ENCODE measurements at places on chromosomes 11 and 22.

- peak; percentile 8 for DNase-seq
Measured at GRCh38 chr11:48141475-48142122, 75.0 kb upstream of the OR4B1 start.

- DNase-seq: no peak
Measured at GRCh38 chr22:41308054-41308453, 6.7 kb downstream of the ZC3H7B start.

DNA sequence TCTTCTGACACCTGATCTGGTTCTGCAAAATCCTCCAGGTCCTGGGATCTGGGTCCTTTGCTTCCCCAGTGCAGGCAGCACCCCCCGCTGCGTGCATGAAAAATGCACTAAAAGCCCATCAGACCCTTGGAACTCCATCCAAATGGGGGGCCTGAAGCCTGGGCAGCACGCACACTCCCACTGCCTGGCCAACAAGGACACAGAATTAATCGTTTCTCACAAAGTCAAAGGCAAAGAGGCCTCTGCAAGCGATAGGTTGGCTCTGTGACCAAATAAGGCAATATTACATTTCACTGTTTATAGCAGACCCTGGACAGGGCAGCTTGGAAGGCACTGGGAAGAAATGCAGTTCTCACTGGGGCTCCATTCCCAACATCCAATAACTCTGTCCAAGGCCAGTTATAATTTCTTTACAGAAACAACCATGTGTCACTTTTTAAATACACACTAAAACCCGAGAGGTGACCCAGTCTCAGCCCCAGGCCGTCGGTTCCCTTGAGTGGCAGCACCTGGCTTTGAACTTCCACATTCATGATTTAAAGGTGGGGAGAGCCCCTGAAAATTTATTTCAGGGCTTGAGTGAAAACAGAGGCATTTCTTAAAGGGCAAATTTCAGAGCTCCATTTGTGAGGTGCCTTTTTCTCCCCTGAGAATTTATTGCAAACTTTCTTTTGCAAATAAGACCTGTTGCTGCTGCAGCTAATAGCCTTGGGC lies 114.4 kb upstream of the ANO1 start:
- no peak for DNase-seq

DNA sequence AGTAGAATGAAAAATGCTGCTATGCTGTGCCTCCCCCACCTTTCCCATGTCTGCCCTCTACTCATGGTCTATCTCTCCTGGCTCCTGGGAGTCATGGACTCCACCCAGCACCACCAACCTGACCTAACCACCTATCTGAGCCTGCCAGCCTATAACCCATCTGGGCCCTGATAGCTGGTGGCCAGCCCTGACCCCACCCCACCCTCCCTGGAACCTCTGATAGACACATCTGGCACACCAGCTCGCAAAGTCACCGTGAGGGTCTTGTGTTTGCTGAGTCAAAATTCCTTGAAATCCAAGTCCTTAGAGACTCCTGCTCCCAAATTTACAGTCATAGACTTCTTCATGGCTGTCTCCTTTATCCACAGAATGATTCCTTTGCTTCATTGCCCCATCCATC lies 14.9 kb upstream of the HBE1 start:
- DNase-seq: no peak

GRCh38 chr11:96393753-96394348 lies 4.0 kb downstream of the JRKL start:
- peak; percentile 37 for DNase-seq

DNA sequence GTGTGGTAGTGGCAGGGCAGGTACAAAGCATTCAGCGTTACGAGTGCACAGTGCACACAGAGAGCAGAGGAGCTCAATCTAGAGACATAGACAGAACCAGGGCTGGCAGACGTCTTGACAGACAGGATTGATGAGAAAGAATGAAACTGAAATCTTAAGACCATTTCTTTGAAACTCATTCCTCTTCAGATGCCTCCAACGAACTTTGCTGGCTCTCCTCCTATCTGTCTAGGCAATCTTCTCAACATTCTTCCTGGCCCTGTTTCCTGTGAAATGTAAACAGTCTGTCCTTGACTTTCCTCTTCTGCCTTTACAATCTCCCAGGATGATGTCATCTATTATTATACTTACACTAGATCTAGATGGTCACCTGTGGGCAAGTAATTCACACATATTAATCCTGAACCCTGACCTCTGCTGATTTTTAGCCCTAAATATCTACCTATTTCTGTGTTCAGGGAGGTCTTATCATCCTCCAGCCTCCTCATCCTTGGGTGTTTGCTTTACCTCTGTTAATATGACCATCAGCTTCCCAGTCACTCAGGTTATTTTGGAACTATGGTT lies 119.5 kb downstream of the ENTHD1 start:
- no peak for DNase-seq

- no peak for DNase-seq
Measured at GRCh38 chr22:16957781-16958180, 50.2 kb downstream of the GAB4 start.

- no peak for DNase-seq
Measured at GRCh38 chr11:48020092-48020755, 39.9 kb downstream of the PTPRJ start.

- no peak for DNase-seq
Measured at GRCh38 chr11:114163830-114164401, 104.4 kb downstream of the ZBTB16 start.

DNA sequence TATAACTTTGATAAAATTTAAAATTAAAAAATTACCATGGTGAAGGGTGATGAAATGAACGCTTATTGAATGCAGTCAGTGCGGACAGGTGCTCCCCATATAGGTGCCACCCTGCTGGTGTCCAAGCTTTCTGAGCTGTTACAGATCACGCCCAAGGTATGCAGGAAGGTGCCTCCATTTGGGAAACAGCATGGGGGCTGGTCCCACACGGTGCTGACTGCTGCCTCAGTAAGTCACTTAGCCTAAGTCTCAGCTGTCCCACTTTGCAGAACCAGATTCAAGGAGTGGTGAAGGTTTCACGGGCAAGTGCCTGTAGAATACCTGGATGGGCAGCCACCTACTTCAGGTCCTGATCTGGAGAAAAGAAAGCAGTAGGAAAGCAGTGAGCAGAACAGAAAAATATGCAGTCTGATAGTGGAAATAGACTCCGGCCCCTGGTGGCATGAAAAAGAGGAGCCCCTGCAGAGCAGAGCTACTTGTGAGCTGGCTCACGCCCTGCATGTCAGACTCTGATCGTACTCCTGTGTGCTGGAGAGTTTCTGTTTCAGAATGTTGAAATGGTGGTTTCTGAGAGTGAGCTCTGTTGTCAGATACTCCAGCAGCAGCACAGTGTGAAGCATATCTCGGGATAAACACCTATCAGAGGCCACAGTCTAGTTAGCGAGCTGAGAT lies 33.2 kb downstream of the ADORA2A start:
- DNase-seq: no peak

DNA sequence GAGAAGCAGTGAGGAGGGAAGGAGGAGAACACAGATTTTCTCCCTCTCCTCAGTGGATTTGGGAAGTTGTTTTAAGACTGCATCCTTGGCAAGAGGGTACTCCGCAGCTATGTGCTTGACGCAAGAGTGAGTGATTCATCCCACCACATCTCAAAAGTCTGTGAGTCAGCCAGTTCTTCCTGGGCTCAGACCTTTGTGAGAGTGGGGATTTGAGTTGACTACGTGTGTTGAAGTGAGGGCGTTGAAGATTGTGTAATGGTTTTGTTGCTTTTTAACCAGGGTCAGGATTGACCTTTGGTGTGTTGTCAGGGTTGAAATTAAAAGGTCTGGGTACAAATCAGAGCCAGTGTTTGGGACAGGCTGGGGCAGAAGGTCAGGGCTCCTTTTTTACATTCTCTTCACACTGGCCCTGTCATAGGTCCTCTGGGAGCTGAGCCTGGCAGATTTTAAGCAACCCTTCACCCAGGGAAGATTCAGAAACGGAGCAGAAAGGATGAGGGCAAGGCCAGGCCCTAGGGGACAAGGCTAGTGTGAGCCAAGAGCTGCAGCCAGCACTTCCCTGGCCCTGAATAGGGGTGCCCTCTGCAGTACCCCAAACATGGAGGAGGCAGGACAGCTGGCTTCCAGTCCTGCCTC lies 4.2 kb upstream of the C11orf86 start:
- no peak for DNase-seq

DNA sequence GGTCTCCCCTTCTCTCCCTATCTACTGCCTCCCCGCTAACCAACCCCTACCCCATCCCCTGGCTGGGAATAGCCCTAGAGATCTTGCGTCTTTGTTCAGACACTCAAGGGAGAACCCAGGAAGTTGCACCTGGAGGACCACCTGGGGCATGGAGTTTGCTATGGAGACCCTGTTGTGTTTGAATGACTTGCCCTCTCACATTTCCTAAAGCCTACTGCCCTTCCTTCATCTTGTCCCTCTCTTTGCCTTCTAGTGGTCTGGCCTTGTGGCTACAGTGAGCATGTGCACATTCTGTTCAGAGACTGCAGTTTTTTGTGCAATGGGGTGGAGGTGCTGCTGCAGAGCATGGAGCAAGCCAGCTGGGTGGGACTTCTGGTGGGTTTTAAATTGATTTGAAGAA lies 42.5 kb downstream of the ZNRF3 start:
- DNase-seq: no peak

DNA sequence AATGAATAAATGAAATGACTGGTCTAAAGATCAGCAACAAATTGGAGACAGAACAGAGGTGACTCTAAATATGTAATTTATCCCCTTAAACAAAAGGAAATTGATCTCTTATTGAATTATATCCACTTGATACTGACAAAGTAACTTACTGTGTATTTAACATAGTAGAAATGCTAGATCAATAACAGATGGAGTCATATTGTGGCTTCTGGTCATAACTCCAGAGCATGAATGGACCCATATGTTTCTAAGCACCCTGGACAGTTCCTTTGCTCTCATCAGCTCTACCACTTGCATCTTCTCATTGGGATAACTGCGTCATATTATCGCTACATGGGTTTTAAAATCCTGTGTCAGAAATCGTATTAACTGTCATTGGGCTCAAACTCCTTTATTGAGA lies 222.3 kb downstream of the ETS1 start:
- no peak for DNase-seq

DNA sequence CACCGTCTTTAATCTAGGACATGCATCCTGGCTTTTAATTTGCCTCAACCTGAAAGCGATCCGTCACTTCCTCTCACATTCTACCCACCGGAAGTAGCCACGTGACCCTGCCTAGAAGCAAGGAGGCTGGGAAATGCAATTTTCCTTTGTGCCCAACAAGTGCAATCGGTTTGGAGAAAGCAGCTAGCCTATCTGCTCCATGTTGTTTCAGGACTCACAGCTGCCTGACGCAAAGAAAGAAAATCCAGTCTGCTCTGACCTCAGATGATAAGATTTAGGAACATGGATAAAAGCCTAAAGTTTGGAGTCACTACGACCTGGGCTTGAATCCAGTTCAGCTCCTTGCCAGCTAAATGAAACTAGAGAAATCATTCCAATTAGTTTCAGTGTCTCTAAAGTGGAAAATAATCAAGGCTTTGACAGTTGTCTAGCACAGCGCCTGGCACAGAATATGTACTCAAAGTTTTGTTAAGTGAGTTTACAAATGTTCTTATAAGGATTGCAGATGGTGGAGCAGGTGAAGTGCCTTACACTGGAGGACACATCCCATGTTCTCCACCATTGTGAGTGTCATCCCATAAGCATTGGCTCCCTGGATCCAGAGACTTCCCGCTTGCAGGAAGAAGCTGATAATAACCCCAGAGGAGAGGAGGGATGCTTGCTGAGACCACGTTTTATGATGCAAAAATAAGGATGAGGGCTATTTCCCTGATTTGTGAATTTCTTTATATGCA lies 553.7 kb downstream of the MN1 start:
- no peak for DNase-seq

- no peak for DNase-seq
Measured at GRCh38 chr11:44728491-44728910, 1.7 kb downstream of the TSPAN18 start.

- DNase-seq: no peak
Measured at GRCh38 chr11:24697522-24698111, 200.8 kb downstream of the LUZP2 start.

DNA sequence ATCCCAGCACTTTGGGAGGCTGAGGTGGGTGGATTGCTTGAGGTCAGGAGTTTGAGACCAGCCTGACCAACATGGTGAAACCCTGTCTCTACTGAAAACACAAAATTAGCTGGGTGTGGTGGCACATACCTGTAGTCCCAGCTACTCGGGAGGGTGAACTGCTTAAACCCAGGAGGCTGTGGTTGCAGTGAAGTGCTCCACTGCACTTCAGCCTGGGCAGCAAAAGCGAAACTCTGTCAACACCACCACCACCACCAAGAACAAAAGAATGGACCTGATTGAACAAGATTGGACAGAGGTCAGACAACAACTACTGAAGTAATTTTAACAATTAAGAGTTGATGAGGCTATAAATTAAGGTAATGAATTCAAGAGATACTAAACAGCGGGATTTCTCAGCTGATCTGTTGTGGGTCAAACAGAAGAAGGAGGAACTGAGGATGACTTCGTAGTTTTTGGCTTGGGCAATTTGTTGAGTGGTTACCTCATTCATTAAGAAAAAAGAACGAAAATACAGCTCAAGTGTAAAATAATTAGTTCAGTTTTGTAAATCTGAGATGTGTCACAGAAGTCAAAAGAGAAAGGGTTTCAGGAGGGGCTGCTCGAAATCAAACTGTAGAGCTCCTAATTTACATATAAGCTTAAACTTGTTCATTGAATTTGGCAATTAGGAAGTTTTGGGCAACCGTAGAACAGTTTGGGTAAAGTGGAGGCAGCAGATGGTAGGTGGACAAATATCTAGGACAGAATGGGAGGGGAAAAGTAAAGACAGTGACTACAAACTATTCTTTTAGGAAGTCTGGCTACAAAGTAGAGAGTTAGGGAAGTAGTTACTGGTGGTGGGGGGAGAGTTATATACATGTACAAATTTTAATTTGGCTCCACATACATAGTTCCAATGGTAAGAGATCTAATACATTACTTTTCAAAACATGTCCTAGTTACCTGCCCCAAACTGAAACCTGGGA lies 4.5 kb downstream of the IL18 start:
- no peak for DNase-seq

DNA sequence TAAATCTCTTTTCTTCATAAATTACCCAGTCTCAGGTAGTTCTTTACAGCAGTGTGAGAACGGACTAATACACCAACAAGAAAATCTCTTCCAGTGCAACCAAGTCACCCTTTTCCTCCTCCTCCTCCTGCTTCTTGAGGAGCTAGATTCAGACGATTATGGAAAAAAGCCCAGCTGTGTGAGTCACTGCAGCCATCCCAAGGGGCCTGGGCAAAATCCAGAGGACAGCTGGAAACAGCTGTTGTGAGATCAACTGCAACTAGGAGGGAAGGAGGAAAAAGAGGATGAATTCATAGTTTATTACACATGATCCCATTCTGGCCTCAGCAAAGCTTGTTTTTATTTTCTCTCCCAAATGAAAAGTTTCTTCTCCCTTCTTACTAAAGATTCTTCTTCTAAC lies 32.9 kb downstream of the RBFOX2 start:
- no peak for DNase-seq
